ENCODE measurements at places on chromosomes 6 and 20.

DNA sequence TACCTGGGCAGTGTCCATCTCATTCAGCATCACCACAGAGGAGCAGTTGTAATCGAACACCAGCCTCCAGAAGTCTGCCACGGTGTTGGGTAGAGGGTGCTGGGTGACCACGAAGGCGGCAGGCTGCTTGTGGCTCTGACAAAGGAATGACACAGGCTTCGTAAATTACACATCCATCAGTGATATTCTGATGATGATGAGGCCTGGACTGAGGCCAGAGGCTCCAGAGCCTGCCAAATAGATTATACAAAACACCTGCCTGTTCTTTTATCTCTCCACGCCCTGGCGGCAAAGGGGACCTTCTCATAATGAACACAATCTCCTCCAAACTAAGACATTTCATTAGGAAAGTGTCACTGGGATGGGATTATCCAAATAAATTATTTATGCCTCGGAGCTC lies 480.2 kb upstream of the CHD6 start:
- DNase-seq, result peak; percentile 76

DNA sequence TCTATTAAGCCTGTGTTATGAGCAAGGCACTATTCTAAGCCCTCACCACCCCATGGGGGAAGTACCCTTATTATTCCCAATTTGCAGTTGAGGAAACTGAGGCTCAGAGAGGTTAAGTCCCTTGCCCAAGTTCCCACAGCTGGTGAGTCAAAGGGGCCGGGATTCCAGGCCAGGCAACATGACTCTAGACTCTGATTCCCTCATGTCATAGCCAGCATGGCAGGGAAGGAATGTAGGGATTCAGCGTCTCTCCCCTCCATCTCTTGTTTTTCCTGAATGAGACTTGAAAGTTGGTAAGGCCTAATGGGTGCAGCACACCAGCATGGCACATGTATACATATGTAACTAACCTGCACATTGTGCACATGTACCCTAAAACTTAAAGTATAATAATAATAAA lies 6.7 kb downstream of the C6orf132 start:
- DNase-seq, result no peak

GRCh38 chr6:91438570-91438969 lies 851.7 kb upstream of the MAP3K7 start:
- no peak for DNase-seq

GRCh38 chr6:85058806-85059205 lies 294.4 kb upstream of the TBX18 start:
- DNase-seq, result no peak

- DNase-seq, result no peak
Observed at GRCh38 chr20:1083431-1084080, 34.8 kb upstream of the PSMF1 start.

GRCh38 chr20:692044-692443 lies 16.4 kb upstream of the SCRT2 start:
- DNase-seq, result no peak

GRCh38 chr6:35392773-35393672 lies 50.7 kb downstream of the PPARD start:
- DNase-seq, result no peak

DNA sequence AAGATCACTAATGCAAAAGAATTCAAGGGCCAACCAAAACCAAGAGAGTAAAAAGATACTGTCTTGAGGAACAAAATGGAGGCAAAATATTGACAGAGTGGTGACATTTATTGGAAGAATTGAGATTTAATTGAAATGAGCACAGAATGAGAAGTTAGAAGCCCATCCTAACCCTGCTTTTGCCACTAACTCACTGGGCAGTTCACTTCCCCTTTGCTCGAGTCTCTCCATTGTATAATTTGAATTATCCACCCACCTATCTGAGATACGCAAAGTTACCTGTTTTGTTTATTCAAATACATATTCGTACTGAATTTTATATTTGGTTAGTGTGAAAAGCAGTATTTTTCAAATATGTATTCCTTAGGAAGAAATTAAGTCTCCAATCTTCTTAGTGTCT lies 204.5 kb upstream of the PRDM1 start:
- DNase-seq, result no peak

- DNase-seq, result peak; percentile 53
Observed at GRCh38 chr6:106145741-106146227, 59.6 kb downstream of the PRDM1 start.

DNA sequence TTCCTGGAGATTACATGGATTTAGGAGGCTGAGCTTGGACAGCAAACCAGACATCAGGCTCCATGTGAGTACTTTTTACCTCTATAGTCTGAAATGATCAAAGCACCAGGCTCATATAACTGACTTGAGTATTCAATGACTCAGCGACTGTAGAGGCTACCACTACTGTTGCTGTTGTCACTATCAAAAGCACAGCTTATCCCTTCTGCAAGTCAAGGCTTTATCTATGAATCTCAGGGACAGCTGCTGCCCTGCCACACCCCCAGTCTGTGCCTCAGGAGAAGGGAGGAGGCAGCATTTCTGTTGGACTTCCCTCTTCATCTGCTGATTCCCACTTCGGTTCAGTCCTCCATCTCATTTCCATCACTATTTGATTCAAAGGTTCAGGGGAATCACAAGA lies 80.5 kb upstream of the CNR1 start:
- peak; percentile 75 for DNase-seq

DNA sequence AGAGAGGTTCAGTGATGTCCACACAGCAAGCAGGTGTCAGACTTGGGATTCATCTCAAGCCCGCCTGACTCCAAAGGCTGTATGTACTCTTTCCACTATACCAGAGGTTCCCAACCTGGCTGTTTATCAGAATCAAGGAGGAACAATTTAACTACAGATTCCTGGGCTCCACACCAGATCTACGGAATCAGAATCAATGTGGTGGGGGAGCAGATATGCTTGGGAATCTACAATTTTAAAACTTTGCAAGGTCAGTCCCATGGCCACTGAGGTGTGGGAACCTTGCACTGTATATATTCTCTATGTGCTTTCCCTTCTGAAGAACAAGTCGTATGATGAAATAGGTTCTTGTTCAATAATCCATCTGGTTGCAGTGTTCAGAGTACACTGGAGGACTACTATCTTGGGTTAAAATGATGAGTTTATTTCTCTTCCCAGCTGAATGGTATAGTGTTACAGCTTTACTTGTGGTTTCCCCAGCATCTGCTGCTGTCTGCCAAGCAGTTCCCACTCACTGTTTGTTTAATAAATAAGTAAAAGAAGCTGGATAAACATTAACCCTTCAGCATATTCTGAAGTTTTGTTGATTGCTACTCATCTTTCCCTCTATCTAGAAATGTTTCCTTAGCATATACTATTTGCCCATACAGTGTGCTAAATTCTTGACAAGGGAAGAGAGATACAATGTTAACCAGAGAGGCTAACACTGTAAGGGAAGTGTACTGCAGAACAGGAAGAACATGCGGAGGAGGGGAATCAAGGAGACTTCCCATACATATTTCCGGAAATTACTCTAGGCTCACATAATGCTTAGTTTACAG lies 9.9 kb downstream of the TTI1 start:
- no peak for DNase-seq

GRCh38 chr6:43325876-43326275 lies 17.2 kb upstream of the CRIP3 start:
- DNase-seq, result no peak

- no peak for DNase-seq
Observed at GRCh38 chr6:118725944-118726343, 74.6 kb upstream of the CEP85L start.

DNA sequence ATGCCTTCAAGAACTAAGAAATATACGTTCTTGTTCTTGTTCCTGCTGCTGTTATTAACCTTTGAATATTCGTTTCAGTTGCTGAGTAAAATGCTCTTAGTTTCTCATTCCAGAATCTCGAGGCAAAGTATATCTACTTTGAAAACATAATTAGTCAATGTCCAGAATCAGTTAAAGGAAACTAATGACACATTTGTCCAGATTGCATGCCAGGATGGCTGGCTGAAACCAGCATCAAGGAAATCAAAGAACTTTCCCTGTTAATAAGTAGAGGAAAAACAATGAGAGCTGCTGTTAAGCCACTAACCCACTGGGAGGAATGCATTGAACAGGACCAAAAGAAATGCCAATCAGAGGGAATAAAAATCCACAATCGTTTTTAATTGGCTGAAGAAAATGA lies 196.9 kb downstream of the ALDH8A1 start:
- DNase-seq, result no peak

GRCh38 chr20:47775039-47775438 lies 10.2 kb downstream of the SULF2 start:
- DNase-seq, result no peak

DNA sequence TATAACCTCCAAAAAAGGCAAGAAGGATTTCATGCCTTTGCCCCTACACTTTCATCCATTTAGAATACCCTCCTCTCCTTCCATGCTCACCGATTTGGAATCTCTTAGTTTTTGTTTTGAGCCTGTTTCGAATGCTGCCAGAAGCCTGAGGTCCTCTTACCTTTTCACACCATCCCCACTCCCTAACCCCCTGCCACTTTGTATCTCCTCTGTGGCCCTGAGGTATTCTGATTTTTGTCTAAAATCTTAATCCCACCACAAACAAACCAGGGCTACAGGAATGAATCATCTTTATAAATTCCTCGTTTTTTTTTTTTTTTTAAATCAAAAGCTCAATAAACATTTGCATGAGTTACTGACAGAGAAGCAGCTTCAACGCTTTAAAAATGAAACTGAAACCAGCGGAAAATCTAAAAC lies 1.6 kb upstream of the RPS12 start:
- peak; percentile 46 for DNase-seq

DNA sequence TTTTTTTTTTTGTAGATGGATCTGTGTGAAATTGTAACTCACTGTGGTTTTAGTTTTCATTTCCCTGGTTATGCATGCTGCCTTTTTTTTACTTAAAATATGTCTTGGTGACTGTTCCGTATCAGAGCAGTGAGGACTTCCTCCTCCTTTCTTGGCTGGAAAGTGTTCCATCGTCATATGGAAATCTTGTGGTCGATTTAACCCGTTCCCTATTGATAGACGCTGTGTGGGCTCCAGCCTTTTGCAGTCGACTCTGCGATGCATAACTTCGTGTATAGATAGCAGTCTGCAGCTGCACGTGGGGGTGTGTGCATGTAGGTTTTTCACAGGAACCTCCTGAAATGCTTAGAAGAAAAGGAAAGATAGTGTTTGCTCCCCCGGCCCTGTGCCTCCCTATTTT lies 28.1 kb upstream of the PNPLA1 start:
- DNase-seq, result no peak

- no peak for DNase-seq
Observed at GRCh38 chr6:43061861-43062260, 2.4 kb downstream of the KLC4 start.

DNA sequence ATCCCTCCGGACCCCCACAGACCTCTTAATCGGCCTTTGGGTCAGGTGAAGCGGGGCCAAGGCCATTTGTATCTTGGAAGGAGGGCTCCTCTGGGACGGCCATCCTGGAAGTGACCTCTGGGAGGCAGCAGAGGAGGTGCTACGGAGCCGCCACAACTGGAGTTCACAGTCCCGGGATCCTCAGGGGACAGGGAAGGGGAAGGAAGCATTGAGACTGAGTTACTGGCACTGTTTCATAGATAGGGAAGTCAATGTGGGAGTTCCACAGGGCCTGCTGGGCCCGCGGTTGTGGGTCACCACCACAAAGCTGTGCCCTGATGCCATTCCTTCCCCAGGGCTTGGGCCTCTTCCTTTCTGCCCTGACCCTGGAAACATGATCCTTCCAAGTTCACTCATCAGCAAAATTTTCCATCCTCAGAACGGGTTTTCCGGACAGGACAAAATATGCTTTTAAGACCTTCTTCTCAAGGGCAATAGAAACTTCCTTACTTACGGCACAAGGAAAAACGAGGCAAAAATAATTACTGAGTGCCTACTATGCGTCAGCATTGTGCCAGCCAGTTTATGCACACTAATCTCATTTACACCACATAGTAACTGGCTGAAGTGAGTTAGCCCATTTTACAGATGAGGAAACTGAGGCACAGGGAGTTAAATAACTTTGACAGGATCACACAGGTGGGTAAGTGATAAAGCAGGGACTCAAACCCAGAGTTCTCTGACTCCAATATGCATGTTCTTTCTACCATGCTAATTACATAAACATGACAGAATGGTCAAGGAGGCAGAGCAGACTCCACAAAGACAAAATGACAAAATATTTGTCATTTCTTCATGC lies 143.8 kb downstream of the UNC5CL start:
- peak; percentile 50 for DNase-seq

DNA sequence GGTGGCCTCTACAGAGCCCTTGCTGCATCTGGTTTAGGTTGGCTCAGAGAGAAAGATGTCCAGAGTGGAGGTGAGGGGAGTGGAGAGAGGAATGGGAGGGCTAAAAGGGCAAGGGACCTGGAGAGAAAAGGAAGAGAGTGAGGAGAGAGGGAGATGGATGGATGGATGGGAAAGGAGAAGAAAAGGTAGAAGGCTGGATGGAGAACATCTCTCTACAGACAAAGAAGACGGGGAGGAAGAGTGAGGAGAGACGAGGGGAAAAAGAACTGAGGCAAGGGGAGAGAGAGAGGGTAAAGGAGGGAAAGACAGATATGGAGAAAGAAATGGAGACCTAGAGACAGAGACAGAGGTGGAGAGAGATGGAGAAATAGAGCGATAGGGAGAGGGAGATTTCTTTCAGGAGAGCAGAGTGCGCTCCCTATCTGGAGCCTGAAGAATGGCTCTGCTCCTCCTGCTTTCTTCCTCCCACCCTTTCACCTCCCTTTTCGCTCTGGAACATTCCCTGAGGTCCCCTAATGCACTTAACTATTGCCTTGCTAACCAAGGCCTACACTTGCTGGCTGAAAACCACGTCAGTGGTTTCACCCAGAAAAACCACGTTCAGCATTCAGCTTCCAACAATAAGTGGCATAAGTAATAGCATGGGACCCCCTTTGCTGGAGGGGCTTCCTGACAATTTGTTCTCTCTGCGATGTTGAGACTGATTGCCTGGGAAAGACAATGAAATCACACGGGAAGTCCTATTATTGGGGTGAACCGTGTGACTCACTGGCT lies 286.3 kb downstream of the CDH26 start:
- DNase-seq, result no peak

- no peak for DNase-seq
Observed at GRCh38 chr20:25745738-25746137, 49.1 kb upstream of the ZNF337 start.

GRCh38 chr6:7730784-7731227 lies 4.9 kb downstream of the BMP6 start:
- no peak for DNase-seq

DNA sequence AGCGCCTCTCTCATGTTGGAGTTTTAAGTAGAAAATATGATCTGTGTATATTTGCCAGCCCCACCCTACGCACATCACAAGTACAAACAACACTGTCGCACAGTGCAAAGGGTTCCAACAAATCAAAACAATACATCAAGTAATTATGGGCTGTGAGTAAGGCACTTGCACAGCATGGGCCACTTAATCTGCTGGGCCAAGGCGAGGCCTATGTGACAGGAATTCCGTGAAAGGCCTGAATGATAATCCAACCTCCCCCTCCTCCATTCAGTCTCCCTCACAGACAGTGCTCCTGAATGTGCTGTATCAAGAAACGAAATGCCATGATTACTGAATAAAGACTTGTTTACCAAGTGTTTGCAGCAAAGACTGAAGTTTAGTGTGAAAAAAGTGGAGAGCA lies 130.1 kb upstream of the SLC2A12 start:
- DNase-seq, result peak; percentile 89

DNA sequence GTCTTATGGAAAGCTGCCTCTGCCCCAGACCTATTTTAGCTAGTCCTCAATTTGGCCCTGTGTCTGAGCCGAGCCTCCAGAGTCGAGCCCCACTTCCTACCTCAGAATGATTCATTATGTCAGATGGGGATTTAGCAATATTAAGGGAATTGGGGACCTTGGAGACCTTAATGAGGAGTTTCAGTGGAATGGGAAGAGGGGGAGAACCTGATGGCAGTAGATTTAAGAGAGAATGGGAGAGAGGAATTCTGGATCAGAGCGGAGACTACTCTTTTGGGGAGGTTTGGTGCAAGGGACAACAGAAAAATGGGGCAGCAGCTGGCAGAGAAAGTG lies 63.5 kb downstream of the EFHC1 start:
- no peak for DNase-seq

Data from NCI-H69 (cell line).